ENCODE measurements at places on chromosomes 4 and X. TPM values are rescaled to one million over a fixed set of nuclear protein-coding genes. Genes with fewer than 3 reads are reported as not detected.

S100P gene
- 1.3 TPM for total RNA-seq

DRP2 gene
- total RNA-seq, result 0.81 TPM

PRPS2 gene
- 11.3 TPM for total RNA-seq

FAM184B gene
- 1.1 TPM for total RNA-seq

HSFX2 gene
- total RNA-seq, result 0.53 TPM

All from motor neuron (in vitro differentiated cells).